NCI-H510A treated with DMSO at 0.1 percent for 48 hours (cell line): ENCODE measurements at places on chromosomes 2 and 18.

DNA sequence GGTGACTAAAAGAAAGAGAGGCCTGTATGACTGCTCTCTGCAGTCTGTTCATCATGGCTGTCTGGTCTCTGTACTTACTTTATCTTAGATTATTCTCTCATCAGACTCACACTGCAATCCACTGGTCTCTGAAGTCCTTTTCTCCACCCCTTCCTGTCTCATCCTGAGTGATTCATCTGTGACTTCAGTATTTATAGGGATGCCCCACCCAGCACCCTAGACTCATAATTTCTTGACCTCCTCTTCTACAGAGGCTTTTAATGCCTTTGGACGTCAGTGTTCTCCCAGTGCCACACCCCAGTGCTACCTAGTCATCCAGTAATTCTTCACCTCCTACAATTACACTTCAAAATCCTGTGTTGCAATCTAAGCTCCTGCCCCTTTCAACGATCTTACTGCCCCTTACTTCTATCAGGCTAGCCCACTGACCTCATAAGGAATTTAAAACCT, 14.9 kb upstream of the ITPRID2 start:
- DNase-seq: no peak

- DNase-seq: no peak
Measured at GRCh38 chr2:206069417-206069816, 16.6 kb downstream of the INO80D start.

GRCh38 chr2:96240341-96241038, 25.3 kb downstream of the TMEM127 start:
- peak; percentile 62 for DNase-seq

GRCh38 chr2:216761809-216762208, 66.5 kb upstream of the IGFBP5 start:
- DNase-seq: no peak

- no peak for DNase-seq
Measured at GRCh38 chr2:117763804-117764203, 50.7 kb upstream of the DDX18 start.

DNA sequence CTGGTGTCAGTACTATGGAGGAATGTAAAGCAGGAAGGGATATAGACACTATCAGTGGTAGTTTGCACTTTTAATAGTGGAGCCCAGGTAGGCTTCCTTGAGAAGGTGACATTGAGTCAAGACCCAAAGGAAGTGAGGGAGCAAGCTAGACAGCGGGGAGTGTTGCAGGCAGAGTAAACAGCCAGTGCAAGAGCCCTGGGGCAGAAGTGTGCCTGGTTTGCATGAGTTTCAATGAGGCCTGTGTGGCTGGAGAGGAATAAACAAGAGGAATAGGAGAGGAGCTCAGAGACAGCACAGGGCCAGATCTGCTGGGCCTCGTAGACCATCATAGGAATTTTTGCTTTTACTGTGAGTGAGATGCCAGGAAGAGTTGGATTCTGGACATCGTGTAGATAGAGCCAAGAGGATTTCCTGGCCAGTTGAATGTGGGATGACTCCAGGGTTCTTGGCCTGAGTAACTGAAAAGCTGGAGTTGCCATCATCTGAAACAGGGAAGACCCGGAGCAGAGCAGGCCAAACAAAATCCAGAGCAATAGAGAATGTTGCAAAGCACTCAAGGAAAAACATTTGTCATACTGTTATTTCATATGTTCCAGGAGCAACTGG, 102.5 kb downstream of the SP3 start:
- no peak for DNase-seq

GRCh38 chr2:195450552-195451113, 206.4 kb upstream of the SLC39A10 start:
- DNase-seq: no peak

DNA sequence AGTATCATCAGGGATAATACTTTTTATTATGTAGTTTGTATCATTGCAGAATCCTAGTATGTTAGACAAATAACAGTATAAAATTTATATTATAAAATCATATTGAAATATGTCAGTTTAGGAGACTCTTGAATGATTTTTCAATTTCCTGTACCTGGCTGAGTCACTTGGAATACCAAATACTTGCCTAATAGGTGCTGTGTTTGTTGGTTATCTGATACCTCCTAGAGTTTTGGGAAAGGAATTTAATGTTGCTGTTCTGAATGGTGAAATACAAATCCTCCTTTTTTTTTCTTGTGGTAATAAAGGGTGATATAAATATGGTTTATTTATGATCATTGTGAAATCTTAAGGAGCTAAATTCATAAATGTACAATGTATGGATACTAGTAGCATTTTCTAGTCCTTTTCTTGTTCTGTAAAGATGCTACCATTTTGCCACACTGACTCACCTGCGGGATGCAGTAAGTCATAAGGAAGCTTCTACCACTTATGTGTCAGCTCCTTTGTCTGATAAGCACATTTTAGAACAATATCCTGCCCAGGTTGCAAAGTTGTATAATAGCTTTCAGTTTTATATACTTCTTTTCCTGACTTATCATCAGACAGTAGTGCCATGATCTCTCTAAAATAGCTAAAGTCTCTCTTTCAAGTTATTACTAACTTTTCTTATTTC, 465.5 kb downstream of the XIRP2 start:
- no peak for DNase-seq

GRCh38 chr2:207967121-207967520, 58.2 kb downstream of the PLEKHM3 start:
- DNase-seq: no peak

GRCh38 chr2:43265421-43265820, 39.0 kb upstream of the ZFP36L2 start:
- DNase-seq: no peak

- peak; percentile 80 for DNase-seq
Measured at GRCh38 chr2:45930396-45930792, 278.9 kb downstream of the PRKCE start.

DNA sequence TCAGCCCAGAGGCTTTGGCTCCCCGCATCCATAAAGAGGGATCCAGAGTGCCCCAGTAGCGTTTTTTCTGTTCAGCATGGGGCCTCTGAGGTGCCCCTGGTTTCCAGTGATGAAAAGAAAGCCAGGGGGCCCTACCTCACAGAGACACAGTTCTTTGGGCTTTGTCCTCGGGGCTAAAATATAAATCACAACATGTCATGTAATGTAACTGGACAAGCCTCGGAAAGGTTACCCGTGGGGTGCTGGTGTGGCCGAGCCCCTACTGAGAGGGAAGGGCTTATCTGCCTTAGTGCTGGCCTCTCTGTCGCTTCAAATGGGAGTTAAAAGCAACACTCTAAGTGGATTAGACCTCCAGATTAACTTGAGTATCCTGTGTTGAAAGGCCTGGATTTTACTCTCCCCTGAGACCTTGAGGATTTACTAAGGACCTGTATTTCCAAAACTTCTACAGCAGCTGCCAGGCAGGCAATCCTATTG, 251.6 kb upstream of the APCDD1 start:
- DNase-seq: no peak

DNA sequence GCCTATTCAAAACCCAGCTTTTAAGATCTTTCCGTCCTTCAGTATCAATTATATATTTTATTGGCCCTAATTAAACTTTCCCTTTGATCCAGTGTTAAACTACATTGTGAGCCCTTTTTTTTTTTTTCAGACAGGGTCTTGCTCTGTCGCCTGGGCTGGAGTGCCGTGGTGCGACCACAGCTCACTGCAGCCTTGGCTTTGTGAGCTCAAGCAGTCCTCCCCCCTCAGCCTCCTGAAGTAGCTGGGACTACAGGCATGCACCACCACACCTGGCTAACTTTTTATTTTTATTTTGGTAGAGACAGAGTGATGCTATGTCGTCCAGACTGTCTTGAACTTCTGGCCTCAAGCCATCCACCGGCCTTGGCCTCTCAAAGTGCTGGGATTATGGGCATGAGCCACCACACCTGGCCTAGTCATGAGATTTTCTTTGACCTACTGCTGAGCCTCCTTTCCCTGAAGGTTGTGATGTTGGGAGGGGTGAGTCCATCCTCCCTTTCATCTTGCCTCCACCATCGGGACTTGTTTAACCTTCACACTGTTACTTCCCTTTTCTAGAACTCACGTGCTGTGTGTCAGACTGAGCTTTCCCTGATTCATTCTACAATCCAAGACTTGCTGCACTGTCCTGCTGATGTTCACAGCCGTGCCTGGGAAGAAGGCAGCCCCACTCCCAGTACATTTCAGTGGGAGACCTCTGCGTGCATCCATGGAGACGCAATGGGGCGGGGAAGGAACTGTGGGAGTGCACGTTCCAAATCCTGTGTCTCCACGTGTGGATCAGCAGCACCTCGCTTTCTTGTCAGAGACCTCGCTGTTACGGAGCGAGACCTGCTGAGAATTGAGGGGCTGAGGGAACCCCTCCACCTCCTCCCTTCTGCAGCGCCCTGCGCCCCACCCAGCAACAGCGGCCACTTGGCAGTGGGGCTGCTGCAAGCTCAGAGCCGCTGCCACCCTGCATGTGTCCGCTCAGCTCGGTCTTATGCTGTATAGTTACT, 10.8 kb downstream of the OXER1 start:
- DNase-seq: no peak

DNA sequence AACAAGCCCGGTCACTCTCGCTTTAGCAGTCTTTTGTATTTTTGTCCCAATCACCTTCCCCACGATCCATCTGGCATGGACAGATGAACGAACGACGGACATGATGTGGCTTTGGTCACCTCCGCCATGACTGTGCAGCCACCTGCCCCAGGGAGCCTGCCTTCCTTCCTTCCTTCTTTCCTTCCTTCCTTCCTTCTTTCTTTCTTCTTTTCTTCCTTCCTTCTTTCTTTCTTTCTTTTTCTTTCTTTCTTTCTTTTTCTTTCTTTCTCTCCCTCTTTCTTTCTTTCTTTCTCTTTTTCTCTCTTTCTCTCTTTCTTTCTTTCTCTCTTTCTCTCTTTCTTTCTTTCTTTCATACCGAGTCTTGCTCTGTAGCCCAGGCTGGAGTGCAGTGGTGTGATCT, 39.0 kb downstream of the ATP8B1 start:
- no peak for DNase-seq

DNA sequence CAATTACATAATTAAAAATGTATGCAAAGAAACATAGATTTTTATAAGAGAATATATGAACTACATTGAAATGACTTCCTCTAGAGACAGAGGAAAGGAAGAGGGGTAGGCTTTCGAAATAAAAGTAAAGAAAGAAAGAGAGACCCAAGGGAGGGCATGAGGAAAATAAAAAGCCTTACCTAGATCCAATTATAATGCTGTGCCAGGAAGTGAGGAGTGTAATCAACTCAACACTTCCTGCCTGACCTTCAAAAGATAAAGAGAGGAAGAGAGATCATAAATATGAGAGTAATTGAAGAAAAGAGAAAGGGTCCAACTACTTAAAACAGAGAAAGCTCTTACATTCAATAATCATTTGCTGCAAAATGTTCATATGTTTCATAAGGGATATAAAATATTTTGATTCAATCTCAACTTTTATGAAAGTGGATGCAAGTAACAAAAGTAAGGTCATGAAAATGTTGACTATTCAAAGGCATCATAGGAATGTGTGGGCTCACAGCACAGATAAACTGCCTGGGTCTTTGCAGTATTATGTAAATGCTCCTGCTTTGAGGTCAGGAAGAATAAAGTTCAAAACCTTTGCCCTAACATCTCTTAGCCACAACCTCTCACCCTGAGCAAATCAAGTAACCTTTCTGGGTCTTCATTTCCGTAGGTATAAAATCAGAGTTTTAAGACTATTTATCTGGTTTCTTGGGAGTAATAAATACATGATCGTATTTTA, 1237.7 kb downstream of the LRP1B start:
- no peak for DNase-seq

GRCh38 chr2:102735416-102736109, 26.3 kb upstream of the TMEM182 start:
- peak; percentile 21 for DNase-seq

DNA sequence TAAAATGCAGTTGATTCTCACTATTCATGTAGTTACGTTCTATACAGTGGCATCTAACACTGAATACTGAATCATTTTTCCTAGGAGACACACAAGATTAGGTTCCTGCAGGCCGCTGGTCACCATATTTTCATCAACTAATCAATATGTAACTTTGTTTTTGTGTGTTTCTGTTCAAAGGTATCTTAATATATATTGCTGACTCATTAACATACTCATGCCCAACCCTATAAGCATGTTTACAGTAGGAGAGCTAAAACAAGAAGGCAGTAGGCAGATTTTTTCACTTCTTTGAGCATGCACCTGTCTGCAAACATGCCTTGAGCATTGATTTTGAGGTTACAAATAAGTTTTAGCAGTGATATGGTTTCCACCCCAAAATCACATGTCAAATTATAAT, 30.3 kb upstream of the CNGA3 start:
- DNase-seq: no peak

DNA sequence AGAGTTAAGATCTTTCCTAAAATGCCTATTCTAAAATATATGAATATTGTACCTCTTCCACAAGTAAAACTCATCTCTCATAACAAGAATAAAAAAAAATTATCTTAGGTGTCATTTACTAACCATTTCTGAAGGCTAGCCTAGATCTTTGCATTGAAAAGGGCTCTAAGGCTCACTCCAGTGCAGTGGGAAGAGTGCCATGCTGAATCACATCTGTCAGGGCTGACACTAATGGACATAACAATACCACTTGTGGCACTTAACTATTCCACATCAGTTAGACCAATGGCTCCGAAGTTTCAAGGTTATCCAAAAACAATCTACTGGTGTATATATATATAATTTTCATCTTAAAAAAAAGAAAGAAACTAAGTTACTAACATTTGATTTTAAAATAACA, 130.2 kb downstream of the EXOC6B start:
- DNase-seq: peak; percentile 10

- peak; percentile 52 for DNase-seq
Measured at GRCh38 chr2:222424276-222424728, at the start of gene SGPP2. Gene SGPP2, plus strand, starts transcription at chr2:222424543. Its CDS starts 60 bp downstream, at chr2:222424603.

DNA sequence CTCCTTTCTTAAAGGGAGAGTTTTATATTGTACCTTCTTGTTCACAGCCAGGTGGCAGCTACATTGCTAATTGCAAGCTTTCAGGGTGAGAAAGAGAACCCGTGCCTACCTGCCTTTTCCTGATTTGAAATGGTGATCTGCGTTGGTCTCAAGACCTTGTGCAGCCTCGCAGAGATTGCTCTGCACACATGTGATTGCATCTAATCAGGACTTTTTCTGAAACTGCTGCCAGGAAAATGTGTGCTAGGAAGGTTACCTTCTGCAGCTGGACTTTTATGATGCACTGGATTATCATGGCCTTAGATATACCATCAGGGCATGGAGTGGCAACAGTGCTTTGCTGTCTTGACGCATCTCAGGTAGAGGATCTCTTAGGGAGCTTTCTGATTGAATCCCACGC, 45.1 kb downstream of the AGAP1 start:
- no peak for DNase-seq

DNA sequence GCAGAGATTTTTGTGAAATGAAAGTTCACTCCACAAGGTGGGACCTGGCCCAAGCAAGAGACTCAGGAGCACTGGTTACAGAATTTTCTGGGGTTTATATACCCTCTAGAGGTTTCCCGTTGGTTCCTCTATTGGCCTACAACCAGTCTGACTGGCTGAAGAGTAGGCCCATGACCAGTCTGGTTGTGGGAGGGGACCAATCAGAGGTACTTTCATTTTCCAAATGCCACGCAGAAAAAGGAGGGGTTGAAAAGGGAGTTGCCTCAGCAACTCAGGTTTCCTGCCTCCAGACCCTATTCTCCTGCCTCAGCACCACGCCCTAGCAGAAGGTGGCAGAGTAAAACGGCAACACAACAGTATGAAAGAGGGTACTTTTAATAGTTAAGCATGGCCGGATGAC, 98.4 kb downstream of the COLEC12 start:
- no peak for DNase-seq
